Umbilical cord (tissue), 2 donors: ENCODE measurements at places on chromosomes 4 and X.

GRCh38 chrX:139297638-139298037 lies 232.9 kb upstream of the F9 start:
- DNase-seq = no peak

DNA sequence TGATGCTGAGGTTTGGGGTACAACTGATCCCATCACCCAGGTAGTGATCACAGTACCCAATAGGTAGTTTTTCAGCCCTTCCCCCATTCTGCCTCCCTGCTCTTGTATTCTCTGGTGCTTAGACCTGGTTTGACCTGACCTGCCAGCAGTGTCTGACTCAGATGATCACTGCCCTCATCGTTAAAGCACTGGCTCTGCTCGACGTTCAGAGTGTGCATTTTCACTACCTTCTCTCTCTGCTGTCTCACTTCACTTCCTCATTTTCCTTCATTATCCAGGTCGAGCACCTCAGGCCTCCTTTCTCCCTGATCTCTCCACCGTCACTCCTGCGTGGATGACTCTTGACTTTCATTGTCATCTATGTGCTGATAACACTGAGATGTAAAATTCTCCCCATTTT lies 83.6 kb downstream of the PARM1 start:
- no peak for DNase-seq

GRCh38 chr4:186297013-186297645 lies 31.1 kb downstream of the F11 start:
- peak; percentile 54 for DNase-seq

GRCh38 chr4:98298022-98298421 lies 36.8 kb downstream of the RAP1GDS1 start:
- DNase-seq = no peak

DNA sequence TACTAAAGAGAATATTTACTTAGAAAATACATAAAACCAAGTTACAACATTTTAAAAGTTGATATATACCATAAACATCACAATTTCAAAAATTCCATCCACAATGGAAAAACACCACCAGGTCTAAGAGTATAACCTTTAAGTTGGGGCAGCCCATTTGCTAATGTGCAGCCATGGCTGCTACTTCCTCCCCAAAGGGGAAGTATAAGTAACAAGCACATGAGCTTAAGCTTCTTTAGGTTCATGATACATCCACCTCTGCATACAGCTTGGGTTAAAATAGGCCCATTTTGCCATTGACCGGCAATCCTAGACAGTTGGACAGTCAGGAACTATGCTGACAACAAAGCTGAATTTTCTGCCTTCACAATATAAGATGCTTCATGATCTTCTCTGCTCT lies 16.6 kb upstream of the GASK1B start:
- no peak for DNase-seq

GRCh38 chrX:47664737-47665136 lies 5.8 kb upstream of the UXT start:
- peak; percentile 86 for DNase-seq
